ENCODE measurements at places on chromosomes 1 and 21.

DNA sequence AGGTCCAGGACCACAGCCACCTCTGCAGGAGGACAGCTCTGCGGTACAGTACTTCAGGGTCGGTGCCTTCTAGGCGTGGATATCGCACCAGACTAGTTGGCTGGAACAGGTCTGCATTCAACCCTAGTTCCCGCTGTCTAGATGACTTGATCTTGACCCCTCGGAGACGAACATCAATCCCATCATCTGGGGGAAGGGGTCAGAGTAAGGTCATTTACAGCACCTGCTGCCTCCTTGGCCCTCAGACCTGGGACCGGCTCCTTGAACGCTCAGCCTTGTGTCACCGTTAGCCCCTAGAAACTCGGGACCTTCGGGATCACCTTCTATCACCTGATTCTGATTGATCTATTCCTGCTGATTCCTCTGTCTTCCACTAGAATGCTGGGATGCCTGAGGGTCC, 2.6 kb downstream of the HECTD3 start:
- DNase-seq = no peak

- DNase-seq = no peak
These were observed 49.8 kb upstream of the GNG12 start for GRCh38 chr1:67883069-67883468.

DNA sequence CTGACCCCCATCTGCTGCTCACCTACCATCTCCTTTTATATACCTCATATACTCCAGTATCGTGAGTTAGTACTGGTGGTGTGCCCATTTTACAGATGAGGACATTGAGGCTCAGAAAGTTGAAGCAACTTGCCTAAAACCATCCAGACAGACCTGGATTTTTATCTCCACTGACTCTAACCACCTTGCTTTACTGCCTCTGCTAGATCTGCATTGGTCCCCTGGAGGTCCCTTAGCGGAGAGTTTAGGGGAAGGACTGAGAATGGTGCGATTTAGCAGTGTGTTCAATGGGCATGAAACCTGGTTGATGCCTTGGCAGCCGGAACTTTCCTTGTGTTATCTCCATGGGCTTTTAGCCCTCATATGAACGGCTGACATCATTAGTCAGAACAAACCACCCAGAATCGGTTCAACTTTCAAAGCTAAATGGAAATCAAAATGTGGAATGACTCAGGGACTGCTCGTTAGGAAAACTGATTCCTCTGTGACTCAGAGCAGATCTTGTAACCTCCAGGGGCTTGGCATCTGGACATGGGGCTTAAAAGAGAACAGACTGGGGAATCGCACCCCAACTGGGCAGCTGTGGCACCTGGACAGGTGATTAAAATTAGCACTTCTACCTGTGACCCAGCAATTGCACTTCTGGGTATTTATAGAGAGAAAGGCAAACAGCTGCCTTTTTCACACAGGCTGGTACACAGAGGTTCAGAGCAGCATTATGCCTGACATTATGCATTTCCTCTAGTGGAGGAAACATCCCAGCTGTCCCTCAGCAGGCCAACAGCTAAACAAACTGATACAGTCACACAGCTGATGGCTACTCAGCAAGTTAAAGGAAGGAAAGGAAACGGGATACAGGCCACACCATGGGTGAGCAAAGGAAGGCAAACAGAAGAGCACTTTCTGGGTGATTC, 25.3 kb downstream of the TMEM51 start:
- DNase-seq = no peak

DNA sequence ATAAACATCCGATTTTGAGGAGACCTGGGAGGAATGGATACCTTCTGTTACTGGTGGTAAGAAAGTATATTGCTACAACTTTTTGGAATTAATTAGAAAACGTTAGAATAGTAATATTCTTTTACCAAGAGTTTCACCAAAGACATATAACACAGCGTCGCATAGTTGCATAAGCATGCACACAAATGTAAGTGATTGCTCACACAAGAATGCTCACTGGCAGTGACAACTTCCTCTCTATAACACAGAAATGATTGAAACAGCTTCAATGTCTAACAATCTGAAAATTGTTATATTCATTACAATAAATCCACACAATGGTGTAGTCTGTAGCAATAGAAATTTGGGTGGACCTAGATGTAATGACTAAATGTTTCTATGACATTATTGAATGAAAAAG, 998.6 kb downstream of the TTLL7 start:
- no peak for DNase-seq

GRCh38 chr1:86778569-86779239, 74.3 kb downstream of the SH3GLB1 start:
- DNase-seq = no peak

DNA sequence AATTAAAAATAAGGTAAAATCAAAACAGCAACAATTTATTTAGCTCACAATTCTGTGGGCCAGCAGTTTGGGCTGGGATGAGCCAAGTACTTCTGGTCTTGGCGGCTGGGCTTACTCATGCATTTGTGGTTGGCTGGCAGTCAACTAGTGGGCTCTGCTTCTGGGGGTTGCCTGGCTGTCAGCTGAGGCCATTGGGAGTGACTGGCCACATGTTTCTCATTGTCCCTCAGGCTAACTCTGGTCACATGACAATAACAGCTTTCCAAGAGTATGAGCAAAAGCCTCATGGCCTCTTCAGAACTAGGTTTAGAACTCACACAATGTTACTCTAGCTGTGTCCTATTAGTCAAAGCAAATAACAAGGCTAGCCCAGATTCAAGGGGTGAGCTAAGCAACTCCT, 15.6 kb upstream of the CHIA start:
- no peak for DNase-seq

- DNase-seq = no peak
These were observed 17.1 kb upstream of the ADGRB2 start for GRCh38 chr1:31781138-31781755.

DNA sequence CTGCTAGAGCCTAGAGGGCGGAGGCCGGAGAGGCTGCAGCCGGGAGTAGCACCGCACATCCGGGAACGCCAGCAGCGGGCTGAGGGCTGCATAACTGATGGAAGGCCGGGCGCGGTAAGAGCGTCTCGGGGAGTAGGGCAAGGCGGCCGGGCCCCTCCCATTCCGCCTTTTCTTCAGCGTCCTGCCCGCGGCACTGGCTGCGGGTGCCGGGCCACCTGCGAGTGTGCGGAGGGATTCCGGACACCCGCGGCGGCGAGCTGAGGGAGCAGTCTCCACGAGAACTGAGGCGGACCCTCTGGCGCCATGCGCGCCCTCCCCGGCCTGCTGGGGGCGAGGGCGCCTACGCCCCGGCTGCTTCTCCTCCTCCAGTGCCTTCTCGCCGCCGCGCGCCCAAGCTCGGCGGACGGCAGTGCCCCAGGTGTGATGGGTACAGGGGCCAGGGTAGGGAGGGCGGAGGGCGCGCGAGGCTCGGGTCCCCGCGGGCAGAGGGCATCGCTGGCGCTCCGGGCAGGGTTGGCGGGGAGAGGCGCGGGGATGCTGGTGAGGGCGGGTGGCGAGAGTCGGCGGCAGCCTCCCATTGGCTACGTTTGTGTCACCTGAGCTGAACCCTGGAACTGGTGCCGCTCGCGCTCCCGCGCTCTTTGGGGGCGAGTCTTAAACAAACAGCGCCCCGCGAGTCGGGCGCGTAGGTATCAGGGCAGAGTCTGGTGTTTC, 334.4 kb downstream of the SRGAP2C start:
- no peak for DNase-seq

DNA sequence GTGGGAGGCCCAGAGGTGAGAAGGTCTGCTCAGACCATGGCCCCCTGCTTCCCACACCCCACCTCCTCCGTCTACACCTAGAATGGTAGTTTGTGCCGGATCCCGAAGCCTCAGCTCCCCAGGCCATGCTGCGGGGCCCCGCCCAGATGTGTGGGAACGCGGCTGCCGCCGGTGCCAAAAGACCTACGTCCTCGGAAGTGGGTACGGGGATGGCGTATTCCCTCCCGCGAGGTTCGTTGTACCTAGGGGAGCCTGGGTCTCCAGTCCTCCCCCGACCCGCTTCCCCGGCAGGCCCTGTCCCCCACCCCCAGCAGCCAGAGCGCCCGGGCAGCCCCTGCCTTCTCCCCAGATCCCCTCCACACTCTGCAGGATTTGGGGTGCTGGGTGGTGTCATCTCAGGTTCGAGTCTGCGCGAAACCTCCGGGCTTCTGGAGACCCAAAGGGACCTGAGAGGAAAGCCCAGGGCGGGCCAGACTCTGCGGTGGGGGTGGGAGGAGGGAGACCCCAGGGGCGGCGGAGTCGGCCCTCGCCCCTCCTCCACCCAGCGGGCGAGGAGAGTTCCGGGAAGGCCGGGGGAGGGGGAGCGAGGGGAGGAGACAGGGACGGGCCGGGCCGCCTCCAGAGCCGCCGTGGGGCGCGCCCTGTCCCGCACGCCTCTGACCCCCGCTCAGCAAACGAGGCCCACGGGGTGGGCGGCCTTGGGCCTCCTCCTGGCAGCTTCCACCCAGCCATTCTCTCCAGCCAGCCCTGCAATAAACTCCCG, 6.2 kb upstream of the PRDM16 start:
- DNase-seq = no peak

- no peak for DNase-seq
These were observed 8.7 kb upstream of the TNFRSF14 start for GRCh38 chr1:2547210-2548067.

- DNase-seq = no peak
These were observed 45.2 kb downstream of the RPS6KA1 start for GRCh38 chr1:26574719-26575251.

- DNase-seq = no peak
These were observed 78.2 kb upstream of the PGBD5 start for GRCh38 chr1:230504310-230504709.

GRCh38 chr21:36773117-36773516, 74.2 kb downstream of the SIM2 start:
- no peak for DNase-seq

DNA sequence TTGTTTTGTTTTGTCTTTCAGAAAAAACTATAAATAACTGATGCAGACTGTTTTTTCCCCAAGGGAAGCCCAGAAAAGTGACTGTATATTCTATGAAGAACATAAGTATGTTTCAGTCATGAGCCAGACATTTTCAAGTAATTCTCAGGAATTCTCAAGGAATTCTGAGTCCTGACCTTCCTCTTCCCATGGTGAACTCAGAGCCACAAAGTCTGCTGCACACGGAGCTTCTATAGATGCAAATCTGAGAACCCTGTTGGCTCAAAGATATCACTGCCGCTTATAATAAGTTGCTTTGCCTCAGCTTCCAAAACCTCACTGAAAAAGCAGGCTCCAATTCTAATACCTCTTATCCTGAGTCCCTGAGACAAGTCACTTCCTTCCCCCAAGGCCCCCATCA, 418.5 kb upstream of the RUNX1 start:
- no peak for DNase-seq

DNA sequence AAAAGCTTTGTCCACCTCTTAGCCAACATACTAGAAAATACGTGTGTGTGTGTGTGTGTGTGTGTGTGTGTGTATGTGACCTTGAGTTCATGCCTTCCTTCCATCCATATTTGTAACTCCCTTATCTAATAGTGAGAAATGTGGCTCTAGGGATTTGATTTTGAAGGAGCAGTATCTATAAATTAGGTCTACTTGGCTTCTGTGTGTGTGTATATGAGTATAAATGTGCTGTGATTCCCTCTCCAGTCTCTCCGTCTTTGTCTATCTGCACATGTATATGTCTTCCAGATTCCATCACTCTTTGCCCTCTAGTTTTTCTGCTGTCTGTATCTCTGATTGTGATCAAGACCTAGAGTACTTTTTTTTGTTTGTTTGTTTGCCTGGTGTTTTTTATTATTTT, 11.9 kb upstream of the NBL1 start:
- DNase-seq = no peak

DNA sequence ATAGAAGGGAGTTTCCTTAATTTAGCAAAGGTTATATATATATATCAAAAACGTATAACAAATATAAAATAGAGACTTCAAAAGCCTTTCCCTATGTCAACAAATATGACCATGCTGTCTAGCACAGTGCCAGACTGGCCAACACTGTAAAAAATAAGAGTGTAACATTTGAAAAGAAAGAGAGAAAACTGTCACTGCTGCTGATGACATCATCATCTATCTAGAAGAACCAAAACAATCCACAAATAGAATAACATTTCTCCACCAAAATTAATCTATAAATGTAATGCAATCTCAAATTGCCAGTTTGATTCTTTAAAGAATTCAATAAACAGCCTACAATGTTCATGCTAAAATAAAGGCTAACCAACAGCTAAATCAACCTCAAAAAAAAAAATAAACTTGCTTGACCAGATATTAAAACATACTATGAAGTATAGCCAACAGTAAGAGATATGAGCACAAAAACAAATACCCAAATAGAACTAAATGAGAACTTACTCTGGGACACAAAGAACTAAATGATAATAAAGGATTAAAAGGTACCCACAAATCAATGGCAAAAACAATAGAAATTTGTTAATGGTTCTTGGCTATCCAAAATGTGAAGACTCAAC, 50.2 kb downstream of the ENAH start:
- DNase-seq = no peak

DNA sequence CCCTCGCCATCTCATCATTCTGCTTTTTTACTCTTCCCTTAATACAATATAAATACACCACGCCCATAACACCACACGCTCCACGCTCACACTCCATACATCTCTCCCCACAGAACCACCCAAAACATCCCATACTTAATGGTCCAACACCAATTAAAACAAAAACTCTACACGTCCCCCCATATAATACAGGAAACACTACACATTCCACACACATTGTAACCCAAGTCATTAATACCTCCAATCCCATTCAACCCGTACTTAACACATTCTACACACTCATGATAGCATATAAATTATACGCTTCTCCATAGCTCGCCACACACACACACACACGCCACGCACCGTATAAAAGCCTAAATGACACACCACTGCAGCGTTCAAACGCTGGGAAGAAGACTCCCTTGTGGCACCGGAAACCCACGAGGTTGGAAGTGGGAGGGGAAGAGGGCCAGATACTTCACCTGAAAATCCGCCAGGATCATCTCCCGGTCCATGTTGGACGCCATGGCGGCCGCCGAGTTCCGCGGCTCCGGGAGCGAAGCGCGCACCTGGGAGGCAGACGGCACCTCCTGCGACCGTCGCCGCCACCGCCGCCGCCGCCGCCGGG, 659 bp downstream of the FAF1 start:
- DNase-seq = no peak

GRCh38 chr1:188249811-188250210, 1421.1 kb downstream of the PLA2G4A start:
- DNase-seq = no peak

DNA sequence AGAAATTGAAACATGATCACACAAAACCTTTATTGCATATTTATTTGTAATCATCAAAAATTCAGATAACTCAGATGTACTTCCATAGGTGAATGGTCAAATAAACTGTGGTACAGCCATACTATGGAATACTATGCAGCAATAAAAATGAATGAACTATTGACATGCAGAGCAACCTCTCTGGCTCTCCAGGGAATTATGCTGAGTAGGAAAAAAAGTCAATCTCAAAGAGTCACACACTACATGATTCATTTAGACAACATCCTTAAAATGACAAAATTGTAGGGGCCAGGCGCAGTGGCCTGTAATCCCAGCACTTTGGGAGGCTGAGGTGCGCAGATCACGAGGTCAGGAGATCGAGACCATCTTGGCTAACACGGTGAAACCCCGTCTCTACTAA, 104.0 kb downstream of the TPR start:
- DNase-seq = no peak

- no peak for DNase-seq
These were observed 12.6 kb upstream of the ACTL8 start for GRCh38 chr1:17742583-17742982.

- DNase-seq = no peak
These were observed 974 bp upstream of the FNBP1L start for GRCh38 chr1:93446837-93447451.

All from esophagus squamous epithelium (tissue), 5 donors.